Stimulated activated CD8-positive, alpha-beta memory T cell treated with anti-CD3 and anti-CD28 coated beads, Interleukin-4, amount 100 ng/mL, for 1 hour (primary cell): ENCODE measurements at places on chromosomes 6 and 20.

GRCh38 chr6:109236115-109237076, 141.1 kb downstream of the CEP57L1 start:
- no peak for DNase-seq

DNA sequence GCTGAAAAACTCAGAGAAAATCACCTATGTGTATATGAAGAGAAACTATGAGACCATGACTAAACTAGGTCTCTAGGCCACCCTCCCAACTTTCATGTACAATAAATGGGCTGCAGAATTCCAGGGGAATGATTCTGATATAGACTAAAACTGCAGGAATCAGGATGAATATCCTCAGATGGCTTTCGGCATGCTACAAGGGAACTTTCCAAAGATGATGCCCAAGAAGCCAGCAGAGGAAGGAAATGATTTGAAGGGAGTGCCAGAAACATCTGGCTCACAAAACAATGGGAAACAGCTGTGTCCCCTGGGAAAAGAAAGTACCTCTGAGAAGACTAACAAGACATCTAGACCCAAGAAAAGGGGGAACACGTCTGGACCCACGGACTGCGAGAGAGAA, 41.1 kb downstream of the PLN start:
- no peak for DNase-seq

GRCh38 chr20:61850926-61851900, 214.5 kb downstream of the TAF4 start:
- DNase-seq, result no peak

GRCh38 chr6:105794239-105794638, 291.9 kb upstream of the PRDM1 start:
- DNase-seq, result no peak

GRCh38 chr20:51023617-51024155, 779 bp upstream of the KCNG1 start:
- no peak for DNase-seq

DNA sequence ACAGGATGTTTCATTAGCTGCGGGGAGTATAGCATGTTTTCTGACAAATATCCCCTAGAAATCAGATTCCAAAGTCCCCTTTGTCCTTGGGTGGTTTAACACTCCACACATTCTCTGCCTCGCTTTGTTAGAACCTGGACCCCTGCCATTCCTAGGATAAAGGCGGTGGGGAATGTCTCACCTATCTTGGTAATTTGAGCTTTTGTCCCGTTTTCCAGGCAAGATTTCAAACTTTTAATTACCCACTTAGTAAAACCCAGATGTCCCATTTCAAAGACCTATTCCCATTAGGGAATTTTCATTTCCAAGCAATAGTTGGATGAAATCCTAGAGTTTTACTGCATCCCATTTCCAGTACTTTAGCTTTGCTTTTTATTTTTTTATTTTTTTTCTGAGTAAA, 501.0 kb upstream of the MAP3K7 start:
- no peak for DNase-seq

DNA sequence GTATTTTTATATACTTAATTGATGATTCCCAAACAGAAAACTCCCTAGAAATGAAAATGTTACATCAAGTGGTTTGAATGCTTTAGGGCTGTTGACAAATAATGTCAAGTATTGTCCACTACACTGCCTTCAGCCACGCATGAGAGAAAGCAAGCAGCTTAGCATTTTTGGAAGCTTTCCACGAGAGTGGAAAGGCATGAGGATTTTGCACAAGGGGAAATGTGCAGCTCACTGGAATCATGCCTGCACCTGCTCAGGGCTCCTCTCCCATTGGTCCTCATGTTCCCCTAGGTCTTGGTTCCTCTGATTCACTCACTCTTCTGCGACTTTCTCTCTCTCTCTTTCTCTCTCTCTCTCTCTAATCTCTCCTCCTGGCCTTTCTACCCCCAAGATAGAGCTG, 439.5 kb upstream of the CDH4 start:
- no peak for DNase-seq

DNA sequence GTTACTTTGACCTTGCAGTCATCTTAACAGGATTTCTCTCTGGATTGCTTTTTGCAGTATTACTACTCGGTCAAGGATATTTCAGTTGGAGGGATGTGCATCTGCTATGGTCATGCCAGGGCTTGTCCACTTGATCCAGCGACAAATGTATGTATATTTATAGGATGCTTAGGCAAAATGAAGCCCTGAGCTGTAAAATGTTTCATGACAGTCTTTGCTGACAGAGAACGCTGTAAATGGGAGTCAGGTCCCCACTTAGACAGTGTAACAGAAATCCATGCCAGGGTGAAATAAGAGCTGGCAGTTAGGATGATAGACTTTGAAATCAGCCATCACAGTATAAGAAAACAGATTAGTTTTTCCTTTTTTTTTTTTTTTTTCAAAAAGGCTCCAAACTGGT, 264.0 kb downstream of the LAMA2 start:
- DNase-seq, result no peak

- DNase-seq, result no peak
Measured at GRCh38 chr20:34710568-34710839, 6.4 kb downstream of the TP53INP2 start.
